NCI-H1694 (cell line): ENCODE measurements at places on chromosomes 6 and 20.

GRCh38 chr6:121413879-121414278 is 21.6 kb upstream of the GJA1 start:
- no peak for DNase-seq

DNA sequence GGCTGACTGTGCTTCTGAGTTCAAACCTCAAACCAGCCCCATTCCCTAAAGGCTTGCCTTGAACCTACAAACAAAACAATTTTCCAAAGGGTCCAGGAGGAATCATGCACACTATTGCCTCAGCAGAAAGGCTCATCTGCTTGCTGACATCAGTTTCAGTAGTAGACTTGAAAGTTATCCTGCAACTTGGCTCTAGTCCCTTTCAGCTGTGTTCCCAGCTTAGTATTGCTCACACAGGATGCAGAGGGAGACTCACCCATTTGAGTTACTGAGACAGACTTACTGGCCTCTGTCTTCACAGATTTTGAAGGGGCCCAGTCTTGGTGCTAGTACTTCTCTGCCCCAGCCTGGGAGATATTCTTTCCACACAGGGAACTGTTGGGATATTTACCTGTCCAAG is 38.5 kb upstream of the TFB1M start:
- no peak for DNase-seq

GRCh38 chr6:3831761-3832530 is 17.2 kb upstream of the FAM50B start:
- no peak for DNase-seq

DNA sequence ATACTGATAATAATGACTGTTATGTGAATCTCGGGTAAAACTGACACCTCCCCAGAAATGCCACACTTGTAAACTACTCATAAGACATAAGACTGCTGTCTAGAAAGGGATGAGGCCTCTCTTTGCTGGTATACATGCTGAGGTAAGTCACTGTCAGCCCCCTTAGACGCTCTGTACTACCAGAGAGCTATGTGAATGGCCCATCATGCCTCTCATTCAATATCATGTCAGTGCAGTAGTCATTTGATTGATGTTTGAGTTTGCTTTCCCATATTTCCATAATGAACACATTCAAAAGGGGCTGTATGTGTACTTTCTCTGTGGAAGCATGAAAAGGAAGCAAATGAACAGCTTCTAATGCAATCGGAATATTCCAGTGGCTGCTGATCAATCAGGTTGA is 119.4 kb upstream of the AGPAT4 start:
- no peak for DNase-seq

DNA sequence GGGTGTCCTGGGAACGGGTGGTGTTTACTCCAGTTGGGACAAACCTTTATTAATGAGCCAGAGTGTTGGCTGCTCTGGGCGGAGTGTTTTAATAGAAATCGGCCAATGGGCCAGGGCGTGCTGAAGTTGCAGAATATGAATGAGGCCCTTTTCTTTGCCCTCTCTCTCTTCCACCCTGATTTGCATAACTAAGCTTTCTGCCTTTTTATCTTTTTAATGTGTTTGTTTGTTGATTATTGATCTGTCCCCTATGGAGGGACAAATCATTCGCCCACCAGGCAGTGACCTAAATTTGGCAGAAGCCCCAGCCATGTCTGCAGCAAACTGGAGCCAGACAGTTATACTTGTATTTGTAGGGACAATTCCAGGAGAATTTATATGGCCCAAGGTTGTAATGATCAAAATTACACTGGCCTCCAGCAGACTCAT is 420.9 kb downstream of the PREX1 start:
- no peak for DNase-seq

- no peak for DNase-seq
Observed at GRCh38 chr20:48846516-48847492, 19.0 kb upstream of the PREX1 start.

- peak; percentile 43 for DNase-seq
Observed at GRCh38 chr20:11447371-11448100, 470.2 kb upstream of the BTBD3 start.

GRCh38 chr6:50821441-50822077 is 2.9 kb downstream of the TFAP2B start:
- DNase-seq, result no peak

DNA sequence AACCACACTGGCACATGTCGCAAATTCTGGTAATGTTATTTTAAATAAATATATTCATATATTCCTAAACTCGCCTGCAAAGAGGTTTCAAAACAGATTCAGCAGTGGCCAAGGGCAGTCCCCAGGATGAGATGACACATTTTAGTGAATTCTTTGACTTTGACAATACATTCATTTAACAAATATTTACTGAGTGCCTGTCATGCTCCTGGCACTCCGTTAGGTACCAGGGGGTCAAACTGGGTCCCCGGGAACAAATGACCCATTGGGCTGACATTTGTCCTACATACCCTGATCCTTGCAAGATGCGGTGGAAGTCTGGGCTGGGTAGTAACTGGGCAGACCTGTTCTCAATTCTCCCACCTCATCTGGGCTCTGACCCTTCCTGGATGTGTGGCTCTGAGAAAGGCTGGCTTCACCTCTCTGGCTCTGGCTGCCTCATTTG is 74.9 kb downstream of the FYN start:
- no peak for DNase-seq

GRCh38 chr20:16864069-16864468 is 115.9 kb downstream of the OTOR start:
- no peak for DNase-seq

GRCh38 chr20:63179687-63180568 is 36.0 kb downstream of the YTHDF1 start:
- DNase-seq, result no peak

DNA sequence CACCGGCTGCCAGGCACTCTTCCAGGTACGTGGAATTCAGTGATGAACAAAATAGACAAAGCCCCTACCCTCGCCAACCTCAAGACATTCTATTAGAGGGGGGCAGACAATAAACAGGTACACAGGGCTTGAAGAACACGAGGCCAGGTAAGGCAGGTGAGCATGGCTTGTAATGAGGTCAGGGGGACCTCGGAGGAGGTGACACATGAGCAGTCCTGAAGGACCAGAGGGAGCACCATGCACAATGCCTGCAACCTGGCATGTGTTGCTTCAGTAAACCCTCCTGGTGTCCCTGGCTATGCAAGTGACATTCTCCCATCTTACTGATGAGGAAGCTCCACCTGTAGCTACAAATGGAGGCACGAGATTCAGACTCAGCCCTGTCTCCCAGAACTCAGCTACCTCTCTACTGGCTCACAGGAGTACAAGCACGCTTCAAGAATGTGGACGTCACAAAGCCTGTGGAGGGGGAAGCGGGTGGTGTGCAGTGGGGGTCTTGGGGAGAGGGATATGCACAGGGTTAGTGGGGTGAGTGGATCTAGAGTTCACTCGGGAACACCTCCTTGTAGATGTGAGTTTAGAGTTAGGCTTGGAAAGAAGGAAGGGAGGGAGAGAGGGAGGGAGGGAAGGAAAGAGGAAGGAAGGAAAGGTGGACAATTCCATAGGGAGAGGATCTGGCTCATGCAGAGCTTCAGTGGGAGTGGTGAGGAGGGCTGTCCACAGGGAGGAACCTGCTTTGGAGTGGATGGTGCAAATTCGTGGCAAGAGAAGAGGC is 7.6 kb upstream of the MAPK13 start:
- no peak for DNase-seq

GRCh38 chr6:151389618-151390275 is 1.6 kb downstream of the ZBTB2 start:
- DNase-seq, result peak; percentile 27

GRCh38 chr6:112827793-112828192 is 480.7 kb downstream of the RFPL4B start:
- DNase-seq, result no peak

DNA sequence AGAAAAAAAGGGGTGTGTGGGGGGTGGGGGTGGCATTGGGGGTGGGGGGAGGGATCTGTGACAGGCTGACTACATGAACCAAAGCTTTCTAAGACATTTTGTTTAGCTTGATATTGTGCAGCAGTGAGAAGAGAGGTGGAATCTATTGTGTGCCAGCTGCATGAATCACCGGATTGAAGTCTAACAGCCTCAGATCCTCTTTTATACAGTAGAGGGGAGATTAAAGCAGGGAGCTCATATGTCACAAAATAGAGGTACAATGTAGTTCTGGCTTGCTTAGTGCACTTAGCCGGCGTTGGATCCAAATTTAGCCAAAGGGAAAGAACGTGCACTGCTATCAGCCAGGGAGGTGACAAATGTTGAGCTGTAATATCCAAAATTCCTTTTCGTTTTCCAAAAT is 404.2 kb upstream of the CITED2 start:
- no peak for DNase-seq

GRCh38 chr6:158488065-158488464 is 71.8 kb upstream of the TMEM181 start:
- no peak for DNase-seq

GRCh38 chr6:81534934-81535465 is 217.5 kb downstream of the TENT5A start:
- DNase-seq, result no peak

- DNase-seq, result no peak
Observed at GRCh38 chr6:25137916-25138232, 141.3 kb upstream of the CARMIL1 start.

- peak; percentile 62 for DNase-seq
Observed at GRCh38 chr6:30325150-30325872, 1.4 kb upstream of the TRIM39 start.

DNA sequence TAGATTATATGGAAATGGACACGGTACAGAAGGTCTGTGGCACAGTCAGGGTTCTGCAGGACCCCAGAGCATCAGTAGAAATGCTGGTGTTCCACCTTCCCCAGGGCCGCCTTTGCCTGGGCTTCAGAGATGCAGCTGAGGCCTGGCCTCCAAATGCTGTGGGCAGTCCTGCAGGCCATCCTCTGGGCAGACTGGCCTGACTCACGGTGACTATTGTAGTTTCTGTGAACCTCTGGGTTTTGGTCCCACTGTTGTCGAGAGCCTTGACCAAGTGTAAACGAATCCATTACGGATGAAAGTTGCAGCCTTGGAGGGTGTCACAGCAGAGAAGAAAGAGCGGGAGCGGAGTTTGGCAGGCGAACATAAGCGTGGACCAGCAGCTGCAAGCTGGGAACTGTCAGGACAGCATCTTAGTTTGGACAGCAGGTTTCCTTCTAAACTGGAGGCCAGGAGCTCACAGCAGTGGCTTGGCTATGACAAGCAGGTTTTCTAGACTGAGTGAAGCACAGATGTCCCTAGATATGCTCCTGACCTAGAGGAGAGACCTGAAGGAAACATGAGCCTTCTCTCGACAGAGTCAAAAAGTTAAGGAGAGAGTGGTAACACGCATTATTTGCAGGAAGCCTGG is 46.2 kb upstream of the BCLAF1 start:
- no peak for DNase-seq

- no peak for DNase-seq
Observed at GRCh38 chr6:154758125-154758524, 24.9 kb downstream of the SCAF8 start.

DNA sequence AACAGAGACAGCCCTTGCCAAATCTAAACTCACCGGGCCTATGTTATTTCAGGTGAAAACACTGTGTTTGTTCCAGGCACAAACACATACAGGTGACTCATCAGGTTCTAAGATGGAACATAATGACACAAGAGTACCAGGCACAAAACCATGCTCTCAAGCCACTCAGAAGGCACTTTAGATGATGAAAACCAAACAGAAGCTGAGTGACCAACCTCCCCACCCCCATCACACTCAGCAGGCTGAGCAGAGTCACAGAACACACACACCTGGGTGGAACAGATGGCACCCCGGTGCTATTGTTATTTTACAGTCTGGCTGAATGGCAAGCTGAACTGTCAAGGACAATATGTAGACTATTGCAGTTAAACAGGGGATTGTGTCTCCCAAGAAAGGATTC is 20.6 kb upstream of the NKX2-2 start:
- no peak for DNase-seq

DNA sequence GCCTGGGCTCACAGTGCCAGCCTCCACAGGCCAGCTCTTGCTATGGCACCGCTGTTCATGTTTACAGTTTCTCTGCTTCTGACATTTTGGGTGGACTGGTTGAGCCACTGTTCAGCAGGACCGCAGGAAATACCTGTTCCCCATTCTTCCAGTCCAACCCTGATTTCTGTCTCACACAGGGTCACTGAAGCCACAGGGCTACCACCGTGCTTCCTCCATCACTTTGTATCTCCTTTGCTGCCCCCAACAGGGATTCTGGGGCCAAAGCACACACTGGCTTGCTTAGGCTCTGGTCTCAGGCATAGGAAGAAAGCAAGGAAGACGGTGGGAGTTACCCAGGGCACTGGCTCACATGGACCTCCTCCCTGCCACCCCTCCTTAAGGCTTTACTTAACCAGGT is 164.5 kb downstream of the UNC5CL start:
- DNase-seq, result no peak

DNA sequence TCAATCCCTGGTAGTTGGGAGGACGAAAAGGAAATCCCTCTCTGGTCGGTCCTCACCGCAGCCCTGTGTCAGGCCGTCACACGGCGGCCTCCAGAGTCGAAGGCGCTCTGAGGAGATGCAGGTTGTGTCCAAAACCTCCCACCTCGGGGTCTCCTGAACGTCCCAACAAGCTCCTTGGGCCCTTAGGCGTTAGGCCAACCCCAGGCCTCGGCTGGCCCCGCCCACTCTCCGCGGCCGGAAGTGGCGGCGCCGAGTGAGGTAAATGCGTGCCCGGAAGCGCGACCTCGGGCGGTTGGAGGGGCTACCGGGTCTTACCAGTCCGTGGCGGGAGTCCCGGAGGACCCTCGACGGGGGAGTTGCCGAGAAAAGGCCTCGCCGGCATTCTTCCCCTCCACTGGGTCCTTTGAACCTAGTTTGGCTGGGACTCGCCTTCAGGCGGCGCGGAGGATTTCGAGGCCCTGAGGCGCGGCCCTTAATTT is at the start of gene TDRD6:
TDRD6 (plus strand) TSS at position 267 of the 479 bp plus-strand sequence. CDS start 244 bp downstream, outside the sequence.
- no peak for DNase-seq

- no peak for DNase-seq
Observed at GRCh38 chr6:44480097-44480541, 92.6 kb downstream of the CDC5L start.

DNA sequence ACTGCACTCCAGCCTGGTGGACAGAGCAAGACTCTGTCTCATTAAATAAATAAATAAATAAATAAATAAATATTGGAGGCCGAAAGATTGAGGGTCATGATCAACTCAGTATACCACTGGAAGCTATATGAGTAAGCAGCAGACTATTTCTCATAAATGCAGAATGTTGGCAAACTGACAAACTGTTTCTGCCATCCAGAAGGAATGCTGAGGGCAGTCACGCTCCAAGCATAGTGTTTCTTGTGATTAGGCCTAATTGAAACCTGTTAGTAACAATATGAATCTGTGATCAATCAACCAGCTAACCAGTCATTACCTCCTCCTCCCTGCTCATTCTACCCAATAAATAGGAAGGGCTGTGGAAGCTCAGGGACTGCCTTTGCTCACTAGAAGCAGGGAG is 15.2 kb upstream of the KCNK15 start:
- DNase-seq, result no peak

GRCh38 chr20:31967830-31968249 is at the start of gene XKR7:
Gene XKR7, plus strand, starts transcription at chr20:31968151. Its CDS starts 25 bp downstream, at chr20:31968176.
- DNase-seq, result no peak

DNA sequence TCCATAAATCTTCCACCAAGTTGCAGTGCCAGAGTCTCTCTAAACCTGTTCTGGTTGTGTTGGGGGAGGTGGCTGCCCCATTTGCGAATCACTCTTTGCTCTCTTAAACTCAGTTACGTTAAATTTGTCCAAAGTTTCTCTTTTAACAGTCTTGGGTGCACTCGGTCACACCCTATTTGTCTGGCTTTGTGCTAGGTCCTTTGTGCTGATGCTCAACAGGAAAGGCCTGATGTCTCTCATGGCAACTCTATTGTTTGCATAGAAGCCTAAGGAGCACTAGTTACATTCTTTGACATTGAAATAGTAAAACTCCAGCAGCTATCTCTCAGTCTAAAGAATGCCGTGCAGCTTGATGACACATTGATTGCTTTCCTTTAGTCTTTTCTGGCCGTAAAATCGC is 105.1 kb downstream of the TRMT11 start:
- DNase-seq, result no peak
